ENCODE measurements at places on chromosomes 12 and 14.

- no peak for DNase-seq
Observed at GRCh38 chr14:66281036-66281776, 205.0 kb upstream of the CCDC196 start.

- no peak for DNase-seq
Observed at GRCh38 chr14:100532154-100532861, 54.9 kb downstream of the BEGAIN start.

DNA sequence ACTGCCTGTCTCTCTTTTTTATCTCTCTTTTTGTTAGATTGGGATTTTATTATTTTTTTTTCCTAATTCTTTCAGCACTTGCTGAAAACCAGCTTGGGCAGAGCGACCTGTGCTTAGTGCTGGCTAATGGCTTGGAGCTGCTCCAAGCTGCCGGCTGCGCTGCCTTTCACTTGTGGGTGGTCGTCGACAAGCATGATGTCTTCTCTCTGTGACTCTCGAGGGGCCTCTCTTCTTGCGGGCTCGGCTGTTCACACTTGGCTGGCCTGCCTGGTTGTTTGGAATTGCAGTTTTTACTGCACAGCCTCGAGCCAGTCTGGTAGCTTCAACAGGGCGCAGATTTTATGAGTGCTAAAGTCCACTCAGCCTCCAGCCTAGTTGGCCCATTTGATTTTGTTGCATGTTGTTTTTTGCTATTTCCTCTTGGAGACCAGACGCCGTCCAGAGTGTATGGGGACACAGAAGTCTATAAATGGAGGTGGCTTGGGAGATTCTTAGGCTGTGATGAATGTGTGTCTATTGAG, 18.6 kb downstream of the TPCN1 start:
- DNase-seq: no peak

- no peak for DNase-seq
Observed at GRCh38 chr12:308511-308910, 45.9 kb upstream of the SLC6A13 start.

DNA sequence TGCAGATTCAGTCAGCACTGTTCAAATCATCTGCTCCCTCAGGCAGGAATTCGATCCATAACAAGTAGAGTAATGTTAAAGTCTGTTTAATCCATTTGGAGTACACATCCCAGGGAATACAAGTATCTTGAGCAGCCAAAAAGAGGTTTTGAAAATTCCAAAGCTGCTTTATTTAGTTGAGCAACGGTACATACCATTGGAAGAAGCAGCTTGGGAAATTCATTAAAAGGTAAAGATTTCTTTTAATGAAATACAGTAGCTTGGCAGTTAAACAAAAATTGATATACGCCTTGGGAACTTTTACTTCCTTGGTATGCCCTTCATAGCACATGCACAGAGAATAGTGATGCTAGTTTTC, 153.8 kb downstream of the LRIG3 start:
- DNase-seq: no peak

DNA sequence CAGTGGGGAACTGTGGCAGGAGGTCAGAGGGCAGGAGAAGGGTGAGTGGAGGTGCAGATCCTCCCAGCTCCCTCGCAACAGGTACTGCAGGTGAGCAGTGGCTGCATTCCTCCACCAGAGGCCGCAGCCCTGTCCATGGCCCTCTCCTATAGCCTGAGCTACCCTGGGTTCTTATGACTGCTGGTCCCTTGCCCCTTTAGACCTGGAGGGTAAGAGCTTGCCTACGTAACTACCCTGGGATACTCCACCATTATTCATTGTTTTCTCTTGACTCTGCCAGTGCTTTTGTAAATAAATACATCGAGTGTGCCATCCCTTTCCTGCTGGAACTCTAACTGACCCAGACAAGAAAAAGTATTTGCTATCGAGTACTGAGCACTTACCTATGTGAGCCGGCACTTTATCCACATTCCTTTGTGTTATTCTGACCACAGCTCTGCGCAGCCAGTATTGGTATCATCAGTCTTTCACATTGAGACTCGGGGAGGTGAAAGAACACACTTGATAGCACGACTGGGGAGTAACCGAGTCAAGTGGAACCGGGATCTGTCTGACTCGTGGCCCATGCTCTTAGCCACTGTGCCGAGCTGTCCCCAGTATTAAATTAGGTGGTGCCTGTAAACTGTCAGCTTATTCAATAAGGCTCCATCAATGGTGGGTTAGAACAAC, 38.5 kb downstream of the LTBP2 start:
- DNase-seq: no peak
